ENCODE measurements at places on chromosomes 12 and 14.
A peak's percentile ranks its signal among the peaks of the same experiment; 100 is the strongest.

DNA sequence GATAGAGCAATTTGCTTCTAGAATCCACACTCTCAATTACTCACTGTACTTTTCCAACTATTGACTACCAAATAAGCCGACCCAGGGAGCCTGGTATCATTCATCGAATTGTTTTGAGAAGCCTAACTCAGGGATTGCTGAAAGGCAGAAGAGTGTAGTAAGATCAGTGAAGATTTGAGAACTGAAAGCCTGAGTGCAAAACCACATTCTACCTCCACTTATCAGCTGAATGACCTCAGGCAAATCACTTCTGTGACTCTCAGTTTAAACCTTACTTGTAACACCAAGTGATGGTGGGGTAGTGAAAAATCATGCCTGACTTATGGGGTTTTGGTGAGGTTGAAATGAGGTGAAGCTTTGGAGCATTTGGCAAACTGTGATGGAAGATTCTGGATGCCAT lies 126.1 kb upstream of the MAX start:
- no peak for DNase-seq

DNA sequence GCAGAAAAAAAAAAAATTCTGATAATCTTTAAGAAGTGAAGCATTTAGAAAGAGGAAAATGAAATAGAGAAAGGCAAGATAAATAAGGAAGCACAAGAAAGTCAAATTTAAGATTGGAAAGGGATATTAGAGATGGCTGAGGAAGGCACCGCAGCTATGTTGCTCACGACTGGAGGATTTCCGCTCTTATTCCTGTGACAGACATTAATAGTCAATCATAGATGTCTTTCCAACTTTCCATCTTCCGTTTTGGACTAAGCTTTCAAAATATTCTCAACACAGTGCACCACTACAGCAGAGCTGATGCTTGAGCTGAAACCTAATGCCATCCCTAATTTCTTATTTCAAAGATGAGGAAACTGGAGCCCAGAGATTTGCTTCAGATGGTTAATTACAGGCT lies 290.6 kb downstream of the FOXN3 start:
- DNase-seq, result no peak

GRCh38 chr12:56206452-56207166 lies 15.1 kb downstream of the RNF41 start:
- DNase-seq, result peak; percentile 40

- DNase-seq, result no peak
These were observed 119.9 kb downstream of the DENND5B start for GRCh38 chr12:31471051-31471450.

GRCh38 chr12:59322473-59322872 lies 273.4 kb upstream of the SLC16A7 start:
- no peak for DNase-seq

GRCh38 chr12:60225216-60226000 lies 629.6 kb downstream of the SLC16A7 start:
- DNase-seq, result no peak

DNA sequence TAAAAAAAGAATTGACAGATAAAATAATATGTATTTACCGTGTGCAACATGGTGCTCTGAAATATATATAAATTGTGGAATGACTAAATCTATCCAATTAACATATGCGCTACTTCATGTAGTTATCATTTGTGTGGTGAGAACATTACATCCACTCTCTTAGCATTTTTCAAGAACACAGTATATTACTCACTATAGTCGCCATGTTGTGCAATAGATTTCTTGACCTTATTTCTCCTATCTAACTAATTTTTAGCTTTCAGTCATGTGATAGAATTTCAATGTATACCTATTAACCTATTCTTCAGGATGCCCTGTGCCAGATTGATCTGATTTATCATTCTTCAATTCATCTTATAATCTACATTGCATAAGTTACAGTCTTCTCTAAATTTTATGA lies 178.6 kb downstream of the BCAT1 start:
- no peak for DNase-seq

GRCh38 chr14:90299408-90299807 lies 32.3 kb downstream of the NRDE2 start:
- DNase-seq, result no peak

GRCh38 chr14:79580414-79580813 lies 630.9 kb downstream of the DIO2 start:
- DNase-seq, result no peak

DNA sequence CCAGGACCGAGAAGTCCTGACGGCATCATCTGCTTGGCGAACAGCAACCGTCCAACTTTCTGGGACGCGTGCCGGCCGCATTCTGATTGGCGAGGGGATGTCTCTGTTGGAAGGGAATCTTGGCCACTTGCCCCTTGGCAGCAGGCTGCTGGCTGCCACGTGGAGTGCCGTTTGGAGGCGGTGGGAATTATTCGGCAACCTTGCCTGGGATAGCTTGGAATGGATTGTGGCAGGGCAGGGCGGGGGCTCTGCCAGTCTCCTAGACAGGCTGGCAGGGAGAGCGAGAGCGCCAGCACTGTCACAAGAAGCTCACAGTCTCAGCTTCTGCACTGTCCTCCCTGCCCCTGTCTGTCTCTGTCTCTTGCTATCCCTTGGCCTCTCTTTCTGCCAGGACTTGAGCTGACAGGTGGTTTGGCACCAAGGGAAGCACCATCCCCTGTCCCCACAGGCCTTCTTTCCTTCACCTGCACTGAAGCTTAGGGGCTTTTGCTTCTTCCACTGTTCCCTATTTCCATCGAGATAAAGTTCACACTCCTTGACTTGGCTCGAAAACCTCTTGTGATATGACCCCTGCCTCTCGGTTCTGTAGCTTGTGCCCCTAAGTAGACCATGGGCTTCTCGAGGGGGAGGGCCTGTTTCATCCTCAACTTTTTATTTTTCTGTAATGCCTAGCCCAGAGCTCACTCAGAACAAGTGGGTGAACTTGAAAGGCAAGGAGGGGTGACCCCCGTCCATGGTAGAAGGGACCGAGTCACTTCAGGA lies 201.9 kb downstream of the PHETA1 start:
- DNase-seq, result no peak

DNA sequence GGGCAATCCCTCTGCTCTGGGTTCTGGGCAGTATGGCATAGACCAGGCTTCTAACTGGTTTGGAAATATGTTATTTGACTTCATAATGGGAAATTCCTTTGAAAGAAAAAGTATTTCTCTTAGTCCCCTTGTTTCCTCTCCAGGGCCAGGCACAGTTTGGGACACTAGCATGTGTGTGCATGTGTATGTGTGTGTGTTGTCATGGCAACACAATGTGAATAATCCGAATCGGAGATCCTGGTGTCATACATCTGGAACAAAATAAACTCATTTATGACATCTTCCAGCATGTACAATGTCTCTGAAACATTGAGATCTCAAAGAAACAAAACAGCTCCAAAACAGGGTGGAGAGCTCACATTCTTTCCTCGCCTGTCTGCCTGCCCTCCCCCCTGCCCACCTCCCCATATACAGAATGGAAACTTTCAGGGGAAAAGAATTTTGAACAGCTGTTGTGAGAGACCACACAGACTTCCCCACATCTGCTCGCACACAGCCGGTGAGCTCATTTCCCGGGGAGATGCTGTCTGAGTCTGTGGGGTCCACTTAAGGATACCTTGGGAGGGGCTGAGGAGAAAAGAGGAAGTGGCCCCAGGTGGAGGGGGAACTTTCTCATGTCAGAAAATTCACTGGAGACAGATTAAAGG lies 55.5 kb upstream of the PARP11 start:
- DNase-seq, result no peak

- DNase-seq, result no peak
These were observed 58.3 kb upstream of the DYRK2 start for GRCh38 chr12:67590149-67590790.

DNA sequence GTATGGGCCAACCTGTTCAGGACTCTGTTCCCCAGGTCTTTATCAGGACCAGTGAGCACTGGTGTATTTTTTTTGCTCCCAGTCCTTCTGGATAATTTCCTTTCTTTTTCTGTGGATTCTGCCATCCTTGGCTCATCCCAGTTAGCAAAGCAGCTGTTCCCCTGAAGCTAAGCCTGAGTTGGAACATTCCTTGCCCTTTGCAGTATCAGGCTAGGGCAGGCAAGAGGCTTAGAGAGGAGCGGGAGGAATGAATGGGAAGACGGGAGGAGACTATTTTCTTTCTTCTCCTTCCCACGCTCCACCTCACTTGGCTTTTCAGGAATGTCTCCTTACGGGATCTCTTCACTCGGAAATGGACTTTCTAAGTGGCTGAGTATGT lies 29.2 kb downstream of the ERG28 start:
- DNase-seq, result no peak

GRCh38 chr14:25050269-25051150 lies 563 bp upstream of the STXBP6 start:
- no peak for DNase-seq

DNA sequence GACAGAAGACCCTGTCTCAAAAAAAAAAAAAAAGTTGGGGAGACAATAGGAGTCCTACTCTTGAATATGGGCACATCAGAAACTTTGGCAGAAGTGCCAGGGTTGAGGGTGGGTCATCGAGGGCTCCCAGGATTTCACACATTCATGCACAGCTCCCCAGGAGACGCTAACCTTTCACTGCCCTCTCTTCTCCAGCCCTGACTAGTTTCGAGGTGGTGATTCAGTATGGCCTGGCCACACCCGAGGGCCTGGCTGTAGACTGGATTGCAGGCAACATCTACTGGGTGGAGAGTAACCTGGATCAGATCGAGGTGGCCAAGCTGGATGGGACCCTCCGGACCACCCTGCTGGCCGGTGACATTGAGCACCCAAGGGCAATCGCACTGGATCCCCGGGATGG lies 29.4 kb upstream of the LRP1-AS start:
- DNase-seq, result no peak

DNA sequence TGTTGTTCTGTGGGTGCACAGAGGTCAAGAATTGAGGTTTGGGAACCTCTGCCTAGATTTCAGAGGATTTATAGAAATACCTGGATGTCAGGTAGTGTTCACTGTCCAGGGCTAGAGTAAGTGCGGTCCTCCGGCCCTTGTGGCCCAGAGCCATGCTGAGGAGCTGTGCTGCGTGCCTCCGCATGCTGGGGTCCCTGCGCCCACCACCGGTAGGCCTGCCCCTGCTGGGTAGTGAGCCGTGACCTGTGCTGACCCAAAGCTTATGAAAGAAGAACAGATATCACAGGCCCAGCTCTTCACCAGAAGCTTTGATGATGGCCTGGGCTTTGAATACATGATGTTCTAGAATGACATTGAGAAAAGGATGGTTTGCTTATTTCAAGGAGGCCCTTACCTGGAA lies 37.8 kb upstream of the CMAS start:
- DNase-seq, result no peak

GRCh38 chr14:52094546-52095271 lies 25.9 kb upstream of the NID2 start:
- no peak for DNase-seq

- peak; percentile 94 for DNase-seq
These were observed 32.7 kb downstream of the DAD1 start for GRCh38 chr14:22556021-22556989.

DNA sequence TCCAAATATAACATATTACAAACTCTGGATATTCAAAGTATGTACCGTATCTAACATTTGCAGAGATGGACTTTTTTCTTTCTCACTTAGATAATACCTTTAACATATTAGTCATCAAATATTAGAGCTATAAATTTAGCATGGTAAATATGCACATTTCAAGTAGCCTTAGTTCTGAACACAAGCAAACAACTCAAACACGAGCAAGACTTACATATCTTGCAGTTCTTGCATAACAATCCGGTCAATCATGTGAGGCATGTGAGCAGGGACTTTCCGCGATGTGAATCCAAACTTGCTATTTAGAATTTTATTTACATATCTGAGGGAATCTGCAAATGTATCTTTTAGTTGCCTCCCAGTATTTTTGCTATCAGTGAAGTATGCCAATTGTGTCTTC lies 22.1 kb upstream of the SYCP3 start:
- no peak for DNase-seq

DNA sequence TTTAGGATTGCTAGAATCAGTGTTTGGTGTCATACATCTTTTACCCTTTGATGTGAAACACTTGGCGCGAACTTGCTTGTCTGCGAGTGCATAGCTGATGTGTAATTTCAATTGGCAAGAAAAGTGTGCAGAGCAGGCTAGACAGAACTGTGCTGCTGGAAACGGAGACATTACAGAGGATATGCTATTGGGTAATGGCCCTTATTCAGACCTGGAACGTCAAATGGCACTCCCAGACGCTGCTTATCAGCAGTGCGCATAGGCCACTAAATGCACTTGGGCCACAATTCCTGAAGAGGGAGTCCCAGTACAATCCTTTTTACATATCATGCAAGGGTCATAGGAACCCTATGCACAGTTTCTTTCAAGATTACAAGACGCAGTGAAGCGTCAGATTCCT lies 15.7 kb upstream of the SLC10A1 start:
- DNase-seq, result no peak

GRCh38 chr12:129001826-129002225 lies 148.5 kb downstream of the GLT1D1 start:
- DNase-seq, result no peak

DNA sequence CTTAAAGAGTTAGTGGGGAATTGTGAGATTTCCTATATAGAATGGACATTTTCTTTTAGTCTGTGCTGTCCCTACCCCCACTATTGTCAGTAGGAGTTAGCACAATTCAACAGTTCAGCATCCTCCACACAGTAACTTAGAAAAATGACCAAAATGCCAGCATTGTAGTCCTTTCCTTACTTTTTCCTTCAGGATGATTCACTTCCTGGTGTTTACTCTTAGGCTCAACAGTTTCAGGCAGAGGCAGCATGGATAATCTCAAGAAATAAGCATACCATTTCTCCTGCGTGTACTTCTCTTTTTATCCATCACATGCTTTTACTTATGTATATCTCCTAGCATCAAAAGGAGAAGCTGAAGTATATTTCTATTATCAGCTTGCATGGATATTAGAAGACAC lies 683.4 kb downstream of the SLC16A7 start:
- no peak for DNase-seq

DNA sequence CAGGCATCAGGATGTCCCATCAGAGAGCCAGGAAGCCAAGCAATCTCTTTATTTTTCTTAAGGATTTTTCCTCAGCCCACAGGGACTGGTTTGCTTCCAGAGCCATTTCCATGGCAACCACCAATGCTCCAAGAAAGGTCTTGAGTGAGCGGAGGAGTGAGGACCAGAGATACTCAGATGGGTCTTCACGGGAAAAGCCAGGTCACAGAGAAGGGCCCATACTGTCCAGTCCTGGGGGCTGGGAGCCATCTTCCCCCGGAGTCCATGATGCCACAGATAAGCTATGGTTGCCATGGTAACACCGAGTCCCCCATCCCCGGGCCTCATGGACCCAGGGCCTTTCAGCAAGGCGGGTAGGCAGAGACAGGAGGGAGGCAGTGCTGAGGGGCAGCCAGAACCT lies 28.6 kb downstream of the CMKLR1 start:
- DNase-seq, result no peak

DNA sequence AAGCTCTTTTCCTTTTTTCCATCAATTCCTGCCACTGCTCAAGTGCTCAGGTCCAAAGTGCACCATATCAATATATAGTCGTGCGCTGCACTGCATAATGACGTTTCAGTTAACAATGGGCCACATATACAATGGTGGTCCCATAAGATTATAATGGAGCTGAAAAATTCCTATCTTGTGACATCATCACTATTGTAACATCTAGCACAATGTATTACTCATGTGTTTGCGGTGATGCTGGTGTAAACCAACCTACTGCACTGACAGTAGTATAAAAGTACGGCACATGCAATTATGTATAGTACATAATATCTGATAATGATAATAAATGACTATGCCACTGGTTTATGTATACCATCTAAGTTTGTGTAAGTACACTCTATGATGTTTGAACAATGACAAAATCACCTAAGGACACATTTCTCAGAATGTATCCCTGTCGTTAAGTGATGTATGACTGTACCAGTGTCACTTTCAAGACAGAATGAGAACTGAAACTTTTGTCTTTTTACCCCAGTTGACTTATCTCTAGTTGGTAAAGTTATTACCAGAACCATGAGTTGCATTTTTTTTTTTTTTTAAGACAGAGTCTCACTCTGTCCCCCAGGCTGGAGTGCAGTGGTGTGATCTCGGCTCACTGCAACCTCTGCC lies 53.7 kb upstream of the INSM2 start:
- DNase-seq, result no peak

Measured in activated T-cell treated with anti-CD3 and anti-CD28 coated beads, Interleukin-2, amount 50 U/mL, for 24 hours (primary cell).